ENCODE measurements at places on chromosomes 4 and X.

DNA sequence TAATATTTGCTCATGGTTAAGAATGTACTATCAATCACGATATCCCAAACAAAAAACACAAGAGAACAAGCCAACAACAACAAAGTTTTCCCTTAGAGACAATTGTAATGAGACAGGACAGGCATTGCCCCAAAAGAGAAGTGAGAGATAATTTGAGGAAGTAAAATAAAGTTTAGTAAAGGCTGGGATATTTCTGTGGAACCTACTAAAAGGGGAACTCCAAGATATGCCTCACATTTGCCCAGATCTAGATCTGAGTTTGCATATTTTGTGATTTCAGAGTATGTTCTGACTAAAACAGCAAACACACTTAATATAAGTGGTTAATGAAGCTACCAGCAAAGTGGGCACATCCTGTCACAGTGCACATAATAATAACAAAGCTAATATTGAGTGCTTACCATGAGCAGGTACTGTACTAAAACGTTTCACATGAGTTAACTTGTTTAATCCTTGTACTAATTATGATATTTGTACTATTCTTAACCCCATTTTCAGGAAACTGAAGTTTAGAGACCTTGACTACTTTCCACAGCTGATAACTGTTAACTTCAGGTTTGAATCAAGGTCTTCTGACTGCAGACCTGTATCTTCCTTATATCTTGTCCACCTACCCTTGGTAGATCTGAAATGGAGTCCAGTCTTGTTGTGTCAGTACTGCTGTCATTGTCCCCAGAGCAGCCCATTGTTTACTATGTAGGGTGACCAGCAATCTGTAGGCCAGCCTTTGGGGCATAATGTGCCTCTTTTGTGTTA, 26.0 kb upstream of the BMP2K start:
- no peak for DNase-seq

- DNase-seq: no peak
These were observed 159.3 kb downstream of the ATG4A start for GRCh38 chrX:108250654-108251579.

DNA sequence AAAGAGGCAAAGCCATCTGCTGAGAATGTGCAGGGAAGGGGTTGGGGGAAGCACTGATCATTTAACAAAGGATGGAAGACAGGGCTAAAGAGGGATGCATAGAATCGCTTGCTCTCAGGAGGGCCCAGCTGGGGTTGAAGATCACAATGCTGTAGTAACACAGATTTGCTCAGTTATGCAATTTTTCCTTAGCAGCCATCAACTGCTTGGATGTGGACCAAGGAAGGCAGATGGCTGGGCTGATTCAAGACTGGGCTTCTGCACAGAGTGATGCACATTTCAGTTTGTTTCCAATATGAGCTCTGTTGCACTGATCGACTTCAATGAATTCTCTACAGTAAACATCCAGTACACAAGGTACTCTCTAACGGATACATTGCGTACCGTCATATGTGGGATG, 127.8 kb upstream of the TBL1X start:
- DNase-seq: no peak

GRCh38 chr4:76238701-76239100, 12.8 kb upstream of the FAM47E start:
- DNase-seq: no peak

GRCh38 chrX:136497556-136498052, at the start of gene HTATSF1:
TSS of gene HTATSF1 (plus strand) at chrX:136497592. CDS start at chrX:136497685, 93 bp downstream.
- no peak for DNase-seq

DNA sequence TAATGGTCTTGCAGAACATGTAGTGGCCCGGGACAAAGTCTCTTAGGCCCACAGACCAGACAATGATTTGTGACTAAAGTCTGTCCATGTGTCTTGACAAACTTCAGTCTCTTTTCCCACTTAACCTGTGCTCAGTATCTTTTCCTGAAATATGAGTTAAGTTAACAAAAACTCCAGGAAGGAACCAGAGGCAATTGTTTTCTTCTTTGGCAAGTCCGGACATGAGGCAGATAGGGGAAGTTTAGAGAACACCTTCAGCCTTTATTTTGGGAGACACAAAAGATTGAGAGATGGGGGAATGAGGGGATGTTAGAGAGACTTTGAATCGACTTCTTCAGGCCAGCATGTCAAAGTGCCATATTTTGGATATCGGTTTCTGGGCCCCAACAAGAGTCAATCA, 80.2 kb upstream of the FRMPD4 start:
- no peak for DNase-seq

GRCh38 chr4:148415500-148415899, 26.7 kb downstream of the NR3C2 start:
- no peak for DNase-seq

DNA sequence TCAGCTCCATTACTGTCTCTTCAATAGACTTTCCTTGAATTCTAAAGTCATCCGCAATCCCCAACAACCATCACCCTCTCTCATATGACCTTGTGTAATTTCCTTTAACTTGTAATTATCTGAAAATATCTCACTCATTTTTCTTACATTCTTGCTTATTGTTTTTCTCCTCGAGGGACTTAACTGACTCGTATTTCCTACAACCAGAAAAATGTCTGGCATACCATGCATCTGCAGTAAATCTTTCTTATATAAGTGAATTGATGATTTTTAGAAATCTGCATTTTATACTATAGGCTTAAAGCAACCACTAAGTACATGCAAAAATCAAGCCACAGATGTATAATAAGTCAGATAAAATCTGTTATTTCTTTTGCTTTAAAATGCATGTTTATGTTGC, 276.7 kb downstream of the UNC5C start:
- no peak for DNase-seq

DNA sequence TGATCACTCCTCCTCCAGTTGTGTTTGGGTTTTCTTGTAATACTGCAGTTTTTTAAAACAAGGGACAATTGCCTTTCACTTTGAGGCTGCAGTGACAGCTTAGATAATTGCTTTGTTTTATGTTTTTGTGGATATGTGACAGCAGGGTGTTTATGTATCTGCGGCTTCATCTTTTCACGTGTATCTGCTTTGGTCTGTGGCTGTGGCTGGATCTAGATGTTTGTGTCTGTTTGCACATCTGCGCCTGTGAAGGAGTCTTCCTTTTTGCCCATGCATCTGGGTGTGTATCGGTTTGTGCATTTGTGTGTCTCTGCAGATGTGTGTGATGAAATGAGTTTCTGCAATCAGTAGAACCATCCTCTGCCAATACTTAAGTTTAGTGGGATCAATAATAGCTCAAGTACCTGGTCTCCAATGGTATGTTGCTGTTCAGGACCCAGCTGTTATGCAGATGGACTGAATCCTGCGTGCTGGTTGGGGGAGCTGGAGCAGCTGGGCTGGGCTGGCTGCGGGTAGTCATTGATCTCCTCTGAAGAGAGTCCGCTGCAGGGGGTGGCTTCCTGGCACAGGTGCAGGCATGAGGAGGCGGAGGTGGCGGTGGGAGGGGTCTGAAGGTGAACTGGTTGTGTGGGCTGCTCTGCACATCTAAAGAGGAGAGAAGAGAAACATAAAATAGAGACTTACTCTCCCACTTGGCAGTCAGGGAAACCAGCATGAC, 390.3 kb downstream of the SH2D1A start:
- no peak for DNase-seq

Data from activated CD8-positive, alpha-beta memory T cell treated with anti-CD3 and anti-CD28 coated beads for 48 hours (primary cell).